ENCODE measurements at places on chromosomes 3 and 15.
A peak's percentile ranks its signal among the peaks of the same experiment; 100 is the strongest.

DNA sequence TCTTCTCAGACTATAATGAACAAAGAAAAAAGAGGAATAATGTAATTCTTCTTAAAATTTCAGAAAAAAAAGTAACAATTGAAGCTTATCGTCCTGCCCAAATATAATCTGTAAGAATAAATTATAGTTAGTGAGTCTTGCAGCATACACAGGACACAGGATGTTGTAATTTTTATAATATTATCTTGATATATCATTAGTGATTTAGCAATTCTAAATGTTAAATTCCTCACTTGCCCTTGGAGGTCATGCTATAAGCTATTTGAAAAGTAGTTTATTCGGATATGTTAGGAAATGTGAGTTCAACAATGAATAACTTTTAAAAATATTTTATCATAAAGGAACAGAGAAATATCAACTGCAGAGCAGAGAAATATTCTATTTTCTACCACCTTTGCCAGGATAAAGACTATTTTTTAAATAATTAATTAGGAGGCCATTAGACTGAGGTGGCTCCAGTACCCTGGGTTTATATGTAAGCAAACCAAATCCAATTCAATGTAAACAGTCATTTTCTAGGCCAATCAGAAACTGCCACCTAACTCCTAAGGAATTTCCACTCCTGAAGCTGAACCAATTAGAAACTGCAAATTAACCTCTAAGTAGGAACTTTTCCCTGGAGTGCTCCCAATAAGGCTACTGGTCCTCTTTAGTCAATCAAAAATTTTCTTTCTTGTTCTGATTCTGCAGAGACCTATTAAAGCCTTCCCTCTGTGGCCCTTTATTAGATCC is 1109.3 kb downstream of the ROBO2 start:
- DNase-seq, result no peak

DNA sequence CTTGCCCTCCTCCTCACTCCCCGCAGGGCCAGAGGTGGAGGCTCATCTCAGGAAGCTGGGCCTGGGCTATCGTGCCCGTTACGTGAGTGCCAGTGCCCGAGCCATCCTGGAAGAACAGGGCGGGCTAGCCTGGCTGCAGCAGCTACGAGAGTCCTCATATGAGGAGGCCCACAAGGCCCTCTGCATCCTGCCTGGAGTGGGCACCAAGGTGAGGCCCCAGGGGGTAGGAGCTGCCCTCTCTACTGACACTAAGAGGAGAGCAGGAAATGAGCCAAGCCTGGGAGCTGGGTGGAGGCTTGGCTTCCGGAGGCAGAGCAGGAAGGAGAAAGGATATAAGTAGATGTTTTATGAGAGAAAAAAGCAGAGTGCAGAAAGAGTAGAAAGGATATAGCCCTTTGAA is 4.9 kb downstream of the OGG1 start:
- DNase-seq, result no peak

DNA sequence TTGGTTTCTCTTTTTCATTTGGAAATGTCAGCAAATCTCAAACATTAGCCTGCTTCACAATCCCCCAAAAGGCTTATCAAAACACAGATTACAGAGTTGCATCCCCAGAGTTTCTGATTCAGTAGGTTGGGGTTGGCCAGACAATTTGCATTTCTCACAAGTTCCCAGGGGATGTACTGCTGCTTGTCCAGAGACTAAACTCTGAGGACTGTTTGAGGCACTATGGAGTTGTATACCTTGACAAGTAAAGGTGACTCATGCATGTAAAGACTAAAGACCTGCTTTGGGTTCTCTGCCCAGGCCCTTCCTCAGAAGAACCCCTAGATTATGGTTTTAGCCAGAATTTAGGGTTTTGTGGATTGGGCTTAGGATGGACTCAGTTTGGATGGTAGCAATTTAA is 151.1 kb upstream of the ARHGEF26 start:
- no peak for DNase-seq

DNA sequence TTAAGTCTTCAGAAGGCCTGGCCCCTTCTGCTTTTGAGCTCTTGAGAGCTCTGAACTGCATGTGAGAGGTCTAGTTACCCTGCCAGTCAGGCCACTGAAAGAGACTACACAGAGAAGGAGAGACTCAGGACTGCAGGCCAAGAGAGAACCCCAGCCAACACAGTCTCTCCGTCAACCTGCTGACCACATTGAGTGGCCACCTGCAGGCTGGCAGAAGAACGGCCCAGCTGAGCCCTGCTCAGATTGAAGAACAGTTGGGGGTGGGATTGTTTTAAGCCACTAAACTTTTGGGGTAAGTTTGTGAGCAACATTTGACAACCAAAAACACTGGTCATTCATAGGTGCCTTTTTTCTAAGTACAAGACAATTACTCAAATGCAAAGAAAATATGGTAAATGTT is 273.5 kb upstream of the CCDC54 start:
- no peak for DNase-seq

- no peak for DNase-seq
Observed at GRCh38 chr3:191972714-191973398, 511.9 kb downstream of the PYDC2 start.

DNA sequence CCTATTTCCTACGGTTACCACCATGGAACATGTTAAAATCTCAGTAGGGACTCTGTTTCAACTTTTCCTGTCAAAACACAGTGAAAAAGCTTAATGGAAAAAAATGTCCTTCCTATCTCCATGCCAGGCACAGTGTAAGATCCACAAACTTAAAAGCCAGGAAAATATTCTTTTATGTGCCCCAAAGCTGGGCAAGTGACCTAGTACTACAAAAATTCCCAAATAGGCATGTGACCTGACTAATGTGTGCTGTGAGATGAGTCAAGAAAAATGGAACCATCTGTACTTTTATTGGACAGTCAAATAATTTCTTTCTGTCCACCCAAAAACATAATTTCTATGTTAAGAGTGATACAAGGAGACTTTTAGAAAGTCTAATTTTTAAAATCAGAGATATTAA is 406.0 kb downstream of the ZBTB20 start:
- DNase-seq, result peak; percentile 30

- DNase-seq, result no peak
Observed at GRCh38 chr15:93420477-93420876, 331.5 kb upstream of the RGMA start.

DNA sequence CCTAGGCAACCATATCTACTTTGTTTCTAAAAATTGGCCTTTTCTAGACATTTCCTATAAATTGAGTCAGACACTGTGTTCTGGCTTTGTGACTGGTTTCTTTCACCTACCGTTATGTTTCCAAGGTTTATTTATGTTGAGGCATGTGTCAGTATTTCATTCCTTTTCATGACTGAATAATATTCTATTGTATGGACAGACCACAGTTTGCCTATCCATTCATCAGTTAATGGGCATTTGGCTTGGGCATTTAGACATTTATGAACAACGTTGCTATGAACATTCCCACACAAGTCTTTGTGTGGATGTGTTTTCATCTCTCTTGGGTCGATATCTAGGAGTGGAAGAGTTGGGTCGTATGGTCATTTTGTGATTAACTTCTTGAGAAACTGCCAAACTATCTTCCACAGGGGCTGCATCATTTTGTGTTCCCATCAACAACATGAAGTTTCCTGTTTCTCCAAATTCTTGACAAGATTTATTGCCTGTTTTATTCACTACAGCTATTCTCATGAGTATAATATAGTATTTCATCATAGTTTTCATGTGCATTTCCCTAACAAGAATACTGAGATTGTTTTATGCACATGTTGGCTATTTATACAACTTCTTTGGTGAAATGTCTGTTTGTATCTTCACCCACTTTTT is 3.5 kb upstream of the EFCC1 start:
- DNase-seq, result no peak

DNA sequence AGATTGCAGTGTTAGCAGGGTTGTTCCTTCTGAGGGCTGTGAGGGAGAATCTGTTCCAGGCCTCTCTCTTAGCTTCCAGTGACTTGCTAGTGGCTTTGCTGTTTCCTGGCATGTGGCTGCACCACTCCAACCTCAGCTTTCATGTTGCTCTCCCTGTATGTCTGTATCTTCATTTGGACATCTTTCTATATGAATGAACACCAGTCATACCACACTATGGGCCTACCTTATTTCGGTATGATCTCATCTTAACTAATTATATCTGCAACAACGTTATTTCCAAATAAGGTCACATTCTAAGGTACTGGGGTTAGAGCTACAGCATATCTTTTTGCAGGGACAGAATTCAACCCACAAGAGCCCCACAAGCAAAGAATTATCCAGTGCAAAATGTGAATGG is 356.7 kb upstream of the UMPS start:
- no peak for DNase-seq

DNA sequence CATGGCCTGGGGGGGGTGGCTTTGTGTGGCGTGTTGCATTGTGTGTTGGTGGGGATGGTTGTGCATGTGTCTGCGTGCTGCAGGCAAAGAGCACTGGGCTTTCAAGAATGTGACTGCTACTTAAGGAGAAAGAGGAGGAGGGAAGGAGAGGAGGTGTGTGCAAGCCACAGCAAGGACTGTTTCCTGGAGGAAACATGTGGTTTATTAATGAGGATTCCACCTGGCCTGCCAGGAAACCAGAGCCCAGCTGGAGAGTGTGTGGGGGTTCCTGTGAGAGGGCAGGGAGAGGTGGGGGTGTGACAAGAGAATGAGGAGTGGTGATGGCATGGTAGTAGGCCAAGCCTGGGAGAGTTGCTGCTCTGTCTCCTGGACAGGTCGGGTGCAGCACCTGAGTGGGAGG is 258.1 kb upstream of the ROPN1 start:
- no peak for DNase-seq

GRCh38 chr3:139561959-139562676 is 22.6 kb upstream of the RBP1 start:
- peak; percentile 14 for DNase-seq

GRCh38 chr3:141269961-141270360 is 38.3 kb downstream of the PXYLP1 start:
- no peak for DNase-seq

DNA sequence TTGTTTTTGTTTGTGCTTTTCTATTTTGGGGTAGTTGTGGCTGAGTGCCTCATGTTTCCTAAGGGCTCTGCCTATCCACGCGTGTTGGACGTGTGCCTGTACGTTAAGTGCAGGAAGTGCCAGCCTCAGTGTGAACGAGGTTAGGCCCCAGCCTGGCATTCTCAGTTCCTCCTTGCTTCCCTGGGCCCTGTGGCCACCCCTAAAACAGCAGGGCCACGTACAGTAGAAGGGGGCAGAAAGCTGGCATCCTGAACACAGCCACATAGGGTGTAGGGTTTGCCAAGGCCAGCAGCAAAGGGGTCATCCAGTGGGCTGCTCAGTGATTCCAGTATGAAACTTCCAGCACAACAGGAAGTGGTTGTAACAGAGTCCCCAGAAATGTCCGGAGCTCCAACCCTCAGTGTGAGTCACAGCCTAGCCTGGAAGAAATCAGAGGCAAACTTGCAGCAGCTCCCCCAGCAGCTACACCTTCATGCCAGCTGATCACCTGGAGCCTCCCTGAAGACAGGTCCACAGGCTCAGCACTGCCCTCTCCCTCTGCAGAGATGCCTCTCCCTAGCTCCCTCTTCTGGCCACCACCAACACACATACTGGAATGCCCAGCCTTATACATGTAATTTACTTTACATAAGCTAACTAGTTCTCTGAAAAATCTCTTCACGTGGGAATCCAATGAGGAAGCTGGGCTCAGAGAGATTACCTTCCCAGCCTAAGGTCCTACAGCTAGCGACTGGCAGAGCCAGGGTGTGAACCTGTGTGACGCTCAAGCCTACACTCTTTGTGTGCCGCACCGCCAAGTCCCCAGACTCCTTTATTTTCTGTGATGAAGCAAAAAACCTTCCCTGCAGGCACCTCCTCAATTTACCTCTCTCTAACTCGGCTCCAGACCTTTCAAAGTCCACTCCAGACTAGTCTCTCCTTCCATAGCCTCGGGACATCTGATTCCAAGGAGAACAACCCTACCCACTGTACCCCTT is 26.6 kb downstream of the ILDR1 start:
- DNase-seq, result peak; percentile 66

DNA sequence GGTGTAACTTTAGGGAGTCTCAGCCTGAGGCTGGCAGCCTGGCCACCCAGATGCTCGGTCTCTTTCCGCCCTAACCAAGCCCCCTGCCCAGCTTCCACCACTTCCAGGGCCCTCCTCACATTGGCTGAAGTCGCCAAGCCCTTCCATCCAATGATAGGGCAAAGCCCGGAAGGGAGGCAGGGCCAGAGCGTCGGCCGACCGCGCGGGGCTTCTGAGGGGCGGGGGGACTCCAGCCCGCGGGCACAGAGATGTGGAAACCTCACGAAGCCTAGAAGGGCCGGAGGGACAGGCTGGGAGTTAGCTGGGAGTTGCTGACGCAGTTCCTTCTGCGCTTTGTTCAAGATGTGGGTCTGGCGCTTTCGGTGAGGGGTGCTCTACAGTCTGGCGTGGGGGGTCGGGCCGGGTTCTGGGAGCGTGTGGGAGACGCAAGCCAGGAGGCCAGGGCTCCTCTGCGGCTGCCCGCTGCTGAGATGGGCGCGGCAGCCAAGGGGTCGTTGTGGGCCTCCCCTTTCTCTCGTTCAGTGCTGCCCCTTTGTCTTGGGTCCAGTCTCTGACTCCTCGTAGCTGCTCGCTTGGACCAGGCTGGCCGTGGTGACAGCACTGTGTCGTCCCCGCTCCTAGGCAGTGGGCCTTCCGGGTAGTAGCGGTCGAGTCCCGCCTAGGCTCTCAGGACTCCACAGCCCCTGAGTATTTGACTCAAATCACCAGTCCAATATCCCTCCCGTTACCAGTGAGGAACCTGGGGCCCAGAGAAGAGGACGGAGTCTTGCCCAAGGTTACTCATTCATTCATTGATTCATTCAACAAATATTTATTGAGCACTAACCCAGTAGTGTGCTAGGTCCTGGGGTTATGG is at the start of gene ZNF660:
TSS of gene ZNF660 (plus strand) at position 319 of the 856 bp plus-strand sequence. CDS start 9,230 bp downstream, outside the sequence.
- DNase-seq, result peak; percentile 82

DNA sequence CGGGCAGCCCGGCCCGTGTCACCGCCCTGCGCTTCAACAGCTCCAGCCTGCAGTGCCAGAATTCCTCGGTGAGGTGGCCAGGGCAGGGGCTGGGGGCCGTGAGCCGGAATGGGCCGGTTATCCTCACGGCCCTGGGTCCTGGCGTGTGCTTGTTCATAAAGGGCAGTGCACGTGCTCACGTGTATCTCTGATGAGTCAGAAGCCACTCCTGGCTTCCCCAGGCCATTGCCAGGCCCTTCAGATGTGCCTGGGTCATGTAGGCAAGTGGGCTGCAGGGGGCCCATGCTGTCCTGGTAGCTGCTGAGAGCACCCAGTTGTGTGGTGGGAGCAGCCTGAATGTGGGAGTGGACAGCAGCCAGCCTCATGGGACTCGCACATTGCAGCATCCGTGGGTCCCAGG is 29.2 kb downstream of the PLXNA1 start:
- peak; percentile 27 for DNase-seq

DNA sequence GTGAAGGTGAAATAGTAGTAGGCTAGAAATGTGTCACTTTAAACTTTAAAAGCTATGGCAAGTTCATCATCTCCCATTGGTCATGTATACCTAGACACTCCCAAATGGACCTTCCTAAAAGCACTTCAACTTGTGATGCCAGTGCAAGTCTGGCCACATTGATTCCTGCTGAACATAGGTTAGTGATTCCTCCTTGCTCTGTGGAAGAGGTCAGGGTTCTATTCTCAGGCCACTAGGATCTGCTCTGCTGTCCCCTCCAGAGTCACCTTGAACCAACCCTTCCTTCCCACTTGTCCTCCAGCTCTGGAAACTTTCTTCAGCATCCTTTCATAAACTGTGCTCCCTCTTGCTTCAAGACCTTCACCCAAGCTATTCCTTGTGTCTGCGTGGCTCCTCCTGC is 301.7 kb downstream of the RPLP1 start:
- DNase-seq, result no peak

GRCh38 chr3:162034368-162034767 is 537.8 kb downstream of the OTOL1 start:
- peak; percentile 87 for DNase-seq

GRCh38 chr3:24287755-24288450 is 206.7 kb downstream of the THRB start:
- no peak for DNase-seq
